Cardiac septum (tissue), 1 donor: ENCODE measurements at places on chromosomes 4 and X.

DNA sequence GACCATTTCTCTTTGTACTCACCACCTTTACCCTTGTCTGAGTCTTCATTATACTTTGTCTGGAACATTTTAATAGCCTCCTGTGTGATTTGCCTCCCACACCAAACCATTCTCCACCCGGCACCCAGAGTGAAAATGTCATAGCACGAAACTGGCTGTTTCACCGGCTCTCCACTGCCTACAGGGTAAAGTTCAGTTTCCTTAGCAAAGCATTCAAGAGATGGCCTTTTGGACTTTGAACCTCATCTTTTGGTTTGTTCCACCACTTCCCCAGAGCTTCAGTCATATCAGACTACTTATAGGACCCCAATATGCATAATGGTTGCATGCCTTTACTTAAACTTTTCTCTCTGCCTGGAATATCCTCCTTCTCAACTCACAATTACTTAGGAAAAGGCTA is 38.3 kb downstream of the RAP2C start:
- no peak for DNase-seq

DNA sequence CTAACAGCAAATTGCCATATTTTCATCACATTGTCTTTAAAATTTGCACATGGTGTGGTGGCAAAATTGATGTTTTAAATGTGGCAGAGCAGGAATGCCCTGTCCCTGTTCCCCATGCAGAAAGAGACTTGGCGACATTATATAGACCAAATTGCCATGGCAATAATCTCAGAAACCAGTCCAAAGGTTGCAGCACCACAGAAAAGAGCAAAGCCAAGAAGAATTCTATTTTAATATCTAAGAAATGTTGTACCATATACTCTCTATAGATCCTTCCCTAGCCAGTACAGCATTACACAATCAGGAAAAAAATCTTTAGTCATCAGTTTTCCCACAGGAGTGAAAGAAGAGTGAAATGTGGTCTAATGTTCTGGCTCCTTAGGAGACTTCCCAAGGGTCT is 80.0 kb downstream of the UGT2B28 start:
- no peak for DNase-seq

DNA sequence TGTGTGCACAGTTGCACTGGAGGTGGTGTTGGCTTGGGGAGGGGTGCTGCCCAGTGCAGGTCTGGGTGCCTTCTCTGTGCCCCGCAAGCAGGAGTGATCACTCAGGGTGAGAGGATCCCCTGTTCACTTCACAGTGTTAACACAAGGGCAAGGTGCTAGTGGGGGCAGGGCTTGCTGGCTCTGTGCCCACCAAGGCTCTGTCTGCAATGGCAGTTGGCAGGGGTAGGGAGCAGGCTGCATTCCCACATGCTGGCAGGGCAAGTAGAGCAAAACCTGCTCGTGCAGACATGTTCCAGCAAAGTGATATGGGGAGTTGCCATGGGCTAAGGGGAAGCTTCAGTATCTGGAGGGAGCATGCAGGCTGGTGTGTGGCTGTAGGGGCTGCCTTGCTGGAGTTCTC is 428.0 kb downstream of the ZNF674 start:
- DNase-seq, result no peak

DNA sequence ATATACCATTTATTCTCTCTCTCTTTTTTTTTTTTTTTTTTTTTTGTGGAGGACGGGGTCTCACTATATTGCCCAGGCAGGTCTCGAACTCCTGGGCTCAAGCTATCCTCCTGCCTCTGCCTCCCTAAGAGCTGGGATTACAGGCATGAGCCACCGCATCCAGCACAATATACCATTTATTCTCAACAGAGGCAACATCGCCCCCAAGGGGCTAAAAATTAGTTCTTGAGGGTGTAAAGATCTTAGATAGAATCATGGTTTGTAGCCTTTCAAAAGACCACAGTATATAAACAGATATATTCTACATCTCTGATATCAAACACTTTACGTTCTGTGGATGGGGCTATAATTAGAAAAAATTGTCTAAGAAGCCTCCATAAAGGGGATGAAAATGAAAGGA is 39.8 kb upstream of the TCEAL2 start:
- DNase-seq, result no peak

- no peak for DNase-seq
Observed at GRCh38 chr4:25813448-25814106, 49.2 kb downstream of the SEL1L3 start.

DNA sequence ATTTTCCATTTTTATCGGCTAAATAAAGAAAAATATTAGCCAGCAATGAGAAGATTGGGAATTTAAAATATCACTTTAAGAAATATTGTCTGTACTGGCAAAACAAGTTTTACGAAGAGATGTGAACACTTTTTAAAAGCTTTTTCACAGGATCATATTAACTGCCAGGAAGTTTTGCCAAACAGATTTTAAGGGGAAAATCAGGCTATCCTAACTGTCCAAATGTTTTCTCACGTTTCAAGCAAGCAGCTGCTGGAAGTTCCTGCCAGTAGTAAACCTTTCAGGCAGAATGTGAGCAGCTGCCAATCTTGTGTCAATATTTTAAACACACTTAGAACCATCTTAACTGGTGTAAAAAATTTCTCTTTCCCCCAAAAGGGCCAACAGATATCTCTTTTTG is 101.1 kb downstream of the ADGRL3 start:
- DNase-seq, result no peak

DNA sequence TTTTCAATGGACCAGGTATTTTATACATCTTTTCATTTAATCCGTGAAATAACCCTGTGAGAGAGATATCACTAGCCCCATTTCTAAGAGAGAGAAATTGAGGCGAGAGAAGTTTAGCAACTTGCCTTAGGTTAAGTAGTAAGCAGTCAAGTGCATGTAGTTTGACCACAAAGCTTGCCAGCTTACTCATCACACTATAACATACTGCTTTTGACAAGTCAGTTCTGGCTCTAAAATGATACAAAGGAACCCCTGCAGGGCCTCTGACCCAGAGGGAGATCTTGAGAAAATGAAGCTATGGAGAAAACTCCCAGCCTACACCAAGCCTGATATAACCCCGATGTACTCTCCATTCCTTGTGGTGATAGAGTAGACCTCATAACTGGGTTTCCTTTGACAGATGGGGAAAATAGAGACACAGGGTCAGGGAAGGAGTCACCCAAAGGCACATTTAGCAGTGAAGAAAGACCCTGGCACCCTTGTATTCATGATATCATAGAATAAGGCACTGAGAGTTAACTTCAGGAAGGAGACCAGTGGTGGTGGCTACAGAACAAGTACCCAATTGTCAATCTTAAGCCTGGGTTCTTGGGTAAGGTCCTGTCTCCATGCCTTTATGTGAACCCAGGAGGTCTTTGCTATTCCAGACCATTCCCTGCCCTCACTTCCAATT is 60.2 kb upstream of the MSN start:
- no peak for DNase-seq

- DNase-seq, result no peak
Observed at GRCh38 chr4:163171590-163171989, 4.9 kb upstream of the NAF1 start.

DNA sequence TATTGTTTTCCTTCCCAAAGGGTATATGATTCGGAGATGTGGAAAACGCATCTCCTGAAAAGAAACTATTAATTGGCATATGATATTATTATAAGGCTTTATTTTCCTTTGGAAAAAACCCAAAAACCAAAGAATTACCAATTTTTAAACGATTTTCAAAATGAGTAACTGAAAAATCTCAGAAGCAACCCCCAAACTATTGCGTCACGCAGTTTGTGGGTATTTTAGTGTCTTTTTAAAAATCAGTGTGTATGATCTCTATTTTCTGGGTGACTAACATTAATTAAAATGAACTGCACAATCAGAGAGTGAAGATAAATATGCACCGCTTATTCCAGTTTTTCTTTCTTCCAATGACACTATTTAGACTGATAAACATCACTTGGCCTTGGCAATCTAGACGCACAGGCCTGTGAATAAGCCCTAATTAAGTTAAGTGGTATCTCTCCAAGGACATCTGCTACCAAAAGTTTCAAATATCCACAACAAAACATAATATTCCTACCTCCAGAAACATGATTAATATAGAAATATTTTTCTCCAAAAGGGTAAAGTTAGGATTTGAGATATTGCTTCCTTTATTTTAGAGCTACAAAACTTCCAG is 511.5 kb upstream of the FAM241A start:
- no peak for DNase-seq

DNA sequence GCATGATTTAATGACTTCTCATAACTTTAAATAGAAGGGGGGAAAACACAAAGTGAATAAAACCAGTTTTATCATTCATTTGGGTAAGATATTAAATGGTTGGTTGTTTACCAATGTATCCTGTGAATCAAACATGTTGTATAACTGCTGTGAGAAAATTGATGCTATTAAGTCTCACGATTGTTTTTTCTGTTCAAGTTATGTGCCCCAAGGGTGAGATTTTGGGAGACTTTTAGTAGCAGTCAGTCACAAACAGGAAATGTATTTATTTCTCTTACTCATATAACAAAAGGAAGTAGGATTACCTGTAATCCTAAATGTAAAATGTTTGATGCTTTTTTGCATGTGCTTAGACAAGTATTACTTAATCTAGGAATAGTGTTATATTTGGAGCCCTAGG is 39.2 kb downstream of the MTHFD2L start:
- no peak for DNase-seq

GRCh38 chr4:89221167-89221867 is 86.3 kb downstream of the GPRIN3 start:
- DNase-seq, result no peak

DNA sequence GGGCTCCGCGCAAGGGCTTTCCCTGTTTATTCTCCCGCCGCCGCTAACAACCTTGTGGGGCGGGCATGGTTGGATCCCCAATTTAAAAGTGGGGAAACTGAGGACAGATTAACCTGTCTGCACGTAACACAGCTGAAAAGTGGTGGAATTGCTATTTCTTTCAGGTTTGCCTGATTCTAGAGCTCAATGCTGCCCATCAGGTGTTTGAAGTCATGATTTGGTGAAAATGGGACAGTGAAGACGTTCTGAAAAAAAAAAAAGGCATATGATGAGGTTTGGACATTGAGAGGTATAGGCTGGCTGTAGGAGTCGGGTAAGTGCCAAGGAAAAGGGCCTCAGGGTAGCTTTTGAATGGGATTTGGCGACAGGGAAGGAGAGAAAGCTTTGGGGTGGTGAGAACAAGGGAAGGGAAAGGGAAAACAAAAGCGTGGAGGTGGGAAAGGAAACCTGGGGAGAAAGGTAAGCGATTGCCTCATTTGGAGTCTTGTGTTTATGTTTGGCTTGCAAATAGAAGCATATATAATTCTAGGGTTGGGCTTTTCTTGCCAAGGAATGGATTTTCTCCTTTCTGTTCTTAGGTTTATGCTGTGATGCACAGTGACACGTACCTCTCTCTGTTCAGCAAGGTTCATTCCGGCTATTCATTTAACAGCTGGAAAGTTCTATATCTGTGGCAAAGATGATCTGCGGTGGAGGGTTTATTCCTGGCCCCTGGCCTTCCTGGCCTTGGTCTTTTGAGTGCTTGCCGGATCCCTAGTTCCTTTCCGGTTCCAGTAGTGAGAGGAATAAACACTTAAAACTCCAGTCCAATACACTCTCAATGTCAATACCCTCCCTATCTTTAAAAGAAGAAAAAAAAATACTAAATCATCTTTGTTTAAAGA is 2.4 kb upstream of the STIM2 start:
- no peak for DNase-seq

GRCh38 chr4:2716236-2716635 is 39.9 kb downstream of the TNIP2 start:
- DNase-seq, result no peak

GRCh38 chrX:119398587-119398973 is 556 bp upstream of the SLC25A43 start:
- DNase-seq, result no peak

GRCh38 chrX:11558972-11559371 is 106.7 kb downstream of the ARHGAP6 start:
- DNase-seq, result no peak

- no peak for DNase-seq
Observed at GRCh38 chr4:24917076-24917856, 4.4 kb upstream of the CCDC149 start.

GRCh38 chr4:65656008-65656407 is 14.3 kb downstream of the EPHA5 start:
- no peak for DNase-seq

- no peak for DNase-seq
Observed at GRCh38 chr4:155972098-155972497, 18.4 kb upstream of the CTSO start.

DNA sequence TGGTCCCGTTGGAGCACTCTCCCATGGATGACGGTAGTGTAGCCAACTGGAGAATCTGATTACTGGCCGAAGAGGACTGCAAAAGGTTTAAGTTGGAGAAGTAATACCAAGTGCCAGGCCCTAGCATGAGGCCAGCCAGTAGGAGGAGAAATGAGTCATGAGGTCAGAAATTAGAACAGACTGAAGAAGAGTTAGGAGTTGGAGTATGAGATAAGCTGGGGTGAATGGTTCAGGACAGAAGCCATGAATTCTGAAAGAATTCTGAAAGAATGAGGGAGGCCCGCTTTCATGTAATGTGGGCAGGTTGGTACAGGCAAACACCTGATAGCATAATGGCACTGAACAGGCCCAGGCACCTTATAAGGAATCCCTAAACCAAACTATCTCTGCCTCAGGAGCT is 18.4 kb upstream of the STK26 start:
- DNase-seq, result no peak

DNA sequence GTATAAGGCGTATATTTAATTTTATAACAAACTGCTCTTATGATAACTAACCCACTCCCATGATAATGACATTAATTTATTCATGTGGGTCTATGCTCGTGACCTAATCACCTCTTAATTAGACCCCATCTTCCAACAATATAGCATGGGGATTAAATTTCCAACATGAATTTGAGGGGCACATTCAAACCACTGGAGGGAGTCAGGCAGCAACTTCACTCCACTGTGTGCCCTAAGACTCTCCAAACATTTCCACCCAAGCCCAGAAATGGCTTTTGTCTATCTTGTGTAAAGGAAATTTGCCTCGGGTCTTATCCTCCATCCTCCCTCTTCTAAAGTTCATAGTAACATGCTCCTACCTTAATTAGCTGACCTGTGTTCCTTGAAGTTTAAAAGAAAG is 616.1 kb upstream of the CPEB2 start:
- no peak for DNase-seq

GRCh38 chr4:110224812-110225211 is 26.4 kb upstream of the ELOVL6 start:
- DNase-seq, result no peak

- DNase-seq, result no peak
Observed at GRCh38 chrX:22652596-22652995, 347.2 kb upstream of the DDX53 start.

GRCh38 chrX:133594156-133594555 is 178.9 kb upstream of the GPC4 start:
- no peak for DNase-seq
